DMS53 (cell line): ENCODE measurements at places on chromosomes 16 and 17.

- no peak for DNase-seq
Observed at GRCh38 chr16:83271970-83272575, 535.7 kb upstream of the HSBP1 start.

- peak; percentile 82 for DNase-seq
Observed at GRCh38 chr17:7479213-7480088, at the start of gene ZBTB4. Gene ZBTB4 (minus strand): TSS chr17:7479631. CDS start chr17:7466801, 12,830 bp downstream.

DNA sequence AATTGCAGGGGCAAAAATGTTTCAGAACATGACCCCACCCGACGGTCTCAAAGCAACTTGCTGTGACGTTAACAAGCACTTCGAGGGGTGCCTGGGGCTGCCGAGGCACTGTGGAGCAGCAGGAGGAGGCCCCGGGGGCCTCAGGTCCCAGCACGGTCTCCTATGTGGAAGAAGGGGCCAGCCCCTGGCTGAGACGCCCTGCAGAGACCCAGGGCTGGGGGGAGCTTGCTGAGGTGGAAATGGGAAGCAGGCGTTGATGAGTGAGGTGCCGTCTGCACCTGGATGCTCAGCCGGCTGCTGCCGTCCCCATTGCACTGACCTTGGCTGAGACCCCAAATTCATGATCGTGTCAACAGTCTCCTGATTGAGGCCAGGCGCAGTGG is 46.5 kb downstream of the NT5M start:
- no peak for DNase-seq

DNA sequence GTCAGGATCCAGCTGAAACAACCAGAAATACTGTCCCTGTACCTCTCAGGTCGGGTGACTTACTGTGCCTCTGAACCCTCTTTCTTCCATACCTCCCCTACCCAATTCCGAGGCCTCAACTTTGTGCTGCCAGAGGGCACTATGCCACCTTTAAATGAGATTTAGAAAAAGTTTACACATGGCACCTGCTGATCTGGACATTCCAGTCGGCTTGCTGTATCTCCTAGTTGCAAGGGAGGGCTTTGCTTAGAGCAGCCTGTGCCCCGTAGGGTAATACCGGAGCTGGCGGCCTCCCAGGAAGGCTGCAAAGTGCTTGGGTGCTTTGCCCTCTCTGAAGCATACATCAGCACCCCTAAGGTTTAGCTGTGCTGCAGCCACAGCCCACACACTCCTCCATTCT is 306.0 kb upstream of the RBFOX1 start:
- DNase-seq = no peak

DNA sequence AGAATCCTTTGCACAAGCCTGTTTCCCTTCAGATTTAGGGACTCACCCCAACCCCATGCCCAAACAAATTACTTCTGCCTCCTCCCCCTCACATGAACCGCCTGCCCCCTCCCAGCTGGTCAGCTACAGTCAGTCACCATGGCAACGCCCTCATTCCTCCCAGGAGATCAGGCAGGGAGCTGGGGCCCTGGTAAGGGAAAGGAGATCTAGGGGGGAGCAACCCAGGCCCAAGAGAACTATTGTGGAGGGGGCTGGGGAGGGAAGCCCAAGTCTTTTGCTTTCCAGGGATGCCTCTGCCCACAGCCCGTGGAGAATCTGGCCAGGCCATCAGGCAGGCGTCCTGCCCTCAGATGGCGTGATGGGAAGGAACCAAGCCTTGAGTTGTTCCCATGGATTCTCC is 2.8 kb downstream of the FAM171A2 start:
- peak; percentile 63 for DNase-seq

- DNase-seq = no peak
Observed at GRCh38 chr16:27195076-27195741, 8.1 kb upstream of the KDM8 start.

GRCh38 chr17:9886141-9886930 is 18.7 kb downstream of the RCVRN start:
- no peak for DNase-seq

DNA sequence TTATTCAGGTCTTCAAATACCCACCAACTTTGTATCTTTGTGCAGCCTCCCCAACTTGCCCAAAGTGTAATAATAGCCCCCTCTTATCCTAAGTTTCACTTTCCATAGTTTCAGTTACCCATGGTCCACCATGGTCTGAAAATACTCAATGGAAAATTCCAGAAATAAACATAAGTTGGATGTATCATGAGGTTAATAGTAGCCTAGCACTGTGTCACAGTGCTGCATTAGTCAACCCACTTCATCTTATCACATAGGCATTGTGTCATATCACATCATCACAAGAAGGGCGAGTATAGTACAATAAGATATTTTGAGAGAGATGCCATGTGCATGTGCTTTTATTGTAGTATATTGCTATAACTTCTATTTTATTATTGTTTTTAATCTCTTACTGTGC is 21.9 kb downstream of the OMG start:
- DNase-seq = no peak

GRCh38 chr17:21353326-21354010 is 22.7 kb upstream of the KCNJ12 start:
- no peak for DNase-seq

DNA sequence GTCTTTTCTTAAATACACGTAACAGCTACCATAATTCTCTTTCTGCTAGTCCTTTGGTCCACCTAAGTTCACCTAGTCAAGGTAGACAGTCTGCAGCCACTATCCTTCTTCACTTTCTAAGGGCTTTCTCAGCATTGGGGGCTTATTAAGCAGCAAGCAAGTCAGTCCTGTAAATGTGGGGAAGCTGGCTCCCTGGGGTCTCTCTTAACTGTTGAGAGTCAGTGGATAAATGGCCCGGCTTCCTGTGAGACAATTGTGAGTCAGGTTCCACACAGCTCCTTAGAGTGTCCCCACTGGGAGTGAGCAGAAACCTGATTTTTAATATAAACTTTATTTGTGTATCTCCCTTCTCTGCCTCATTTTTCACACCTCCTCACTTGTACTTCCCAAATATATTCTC is 132.1 kb downstream of the CDH13 start:
- DNase-seq = no peak

DNA sequence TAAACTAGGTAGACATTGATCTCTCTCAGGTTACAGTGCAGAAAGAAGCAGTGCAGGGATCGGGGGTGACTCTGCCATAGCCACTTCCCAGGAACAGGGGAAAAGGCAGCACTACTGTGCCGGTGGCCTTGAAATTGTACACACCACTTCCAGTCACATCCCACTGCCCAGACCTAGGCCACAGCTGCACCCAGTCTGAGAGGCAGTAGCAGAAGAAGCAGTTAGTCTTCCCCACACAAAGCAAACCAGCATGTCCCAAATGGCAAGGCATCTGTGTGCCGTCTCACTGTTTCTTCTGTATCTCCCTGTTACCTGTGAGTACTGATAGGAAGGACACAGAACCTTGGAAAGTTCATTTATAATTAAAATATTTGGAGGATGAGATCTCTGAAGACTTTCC is 47.0 kb downstream of the TMC6 start:
- DNase-seq = no peak

DNA sequence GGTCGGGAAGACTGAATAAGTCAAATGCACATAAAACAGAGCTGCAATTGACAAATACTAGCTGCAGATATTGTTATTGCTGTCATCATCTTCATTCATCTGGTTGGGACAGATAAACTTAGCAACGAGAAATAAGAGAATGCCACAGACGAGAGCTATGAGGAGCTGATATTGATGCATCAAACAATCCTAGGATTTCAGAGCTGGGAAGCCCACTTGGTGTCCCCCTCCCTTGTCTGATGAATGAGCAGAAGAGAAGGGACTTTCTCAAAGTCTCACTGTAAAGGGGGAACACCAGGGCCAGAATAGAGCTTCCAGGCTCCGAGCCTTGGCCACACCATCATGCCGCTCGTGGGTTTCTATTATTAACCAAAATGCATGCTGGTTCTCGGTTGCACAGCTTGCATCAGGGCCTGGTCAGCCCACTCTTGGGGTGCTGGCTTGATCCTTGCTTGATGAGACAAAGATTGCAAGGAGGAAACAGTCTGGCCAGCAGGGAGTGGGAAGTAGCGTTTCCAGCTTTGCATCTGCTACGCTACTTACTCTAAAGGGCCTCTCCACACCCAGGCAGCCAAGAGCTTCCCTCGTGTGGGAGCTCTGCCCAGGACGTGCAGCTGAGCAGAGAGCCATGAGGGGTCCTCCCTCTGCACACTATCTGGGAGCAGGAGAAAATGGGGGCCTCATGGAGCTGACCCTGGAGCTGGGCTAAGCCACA is 28.4 kb upstream of the EMP2 start:
- no peak for DNase-seq

GRCh38 chr17:4559139-4559791 is 1.1 kb downstream of the GGT6 start:
- no peak for DNase-seq
